ENCODE measurements at places on chromosomes 6 and 20.

GRCh38 chr6:25962149-25963127 lies at the start of gene TRIM38:
Gene TRIM38 (plus strand): TSS chr6:25962802. CDS start chr6:25966523, 3,721 bp downstream.
- DNase-seq: peak; percentile 54

- no peak for DNase-seq
Observed at GRCh38 chr6:42727627-42728026, 5.2 kb upstream of the PRPH2 start.

DNA sequence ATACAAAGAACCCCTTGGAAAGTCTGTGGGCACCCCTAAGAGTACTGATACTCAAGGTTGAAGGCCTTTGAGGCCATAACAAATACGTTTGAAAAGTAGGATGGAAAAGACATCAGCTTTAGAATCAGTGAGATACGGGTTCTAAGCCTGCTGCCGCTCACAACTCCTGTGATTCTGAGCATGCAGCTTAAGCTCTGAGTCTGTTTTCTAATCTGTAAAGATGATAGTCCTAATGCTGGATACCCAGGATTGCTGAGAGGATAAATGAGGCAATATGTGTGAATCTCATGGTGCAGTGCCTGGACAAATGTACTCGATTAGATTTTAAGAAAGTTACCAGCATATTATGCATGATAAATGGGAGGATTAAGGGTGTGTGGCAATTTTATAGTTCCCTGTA lies 321.0 kb upstream of the HSF2 start:
- no peak for DNase-seq

DNA sequence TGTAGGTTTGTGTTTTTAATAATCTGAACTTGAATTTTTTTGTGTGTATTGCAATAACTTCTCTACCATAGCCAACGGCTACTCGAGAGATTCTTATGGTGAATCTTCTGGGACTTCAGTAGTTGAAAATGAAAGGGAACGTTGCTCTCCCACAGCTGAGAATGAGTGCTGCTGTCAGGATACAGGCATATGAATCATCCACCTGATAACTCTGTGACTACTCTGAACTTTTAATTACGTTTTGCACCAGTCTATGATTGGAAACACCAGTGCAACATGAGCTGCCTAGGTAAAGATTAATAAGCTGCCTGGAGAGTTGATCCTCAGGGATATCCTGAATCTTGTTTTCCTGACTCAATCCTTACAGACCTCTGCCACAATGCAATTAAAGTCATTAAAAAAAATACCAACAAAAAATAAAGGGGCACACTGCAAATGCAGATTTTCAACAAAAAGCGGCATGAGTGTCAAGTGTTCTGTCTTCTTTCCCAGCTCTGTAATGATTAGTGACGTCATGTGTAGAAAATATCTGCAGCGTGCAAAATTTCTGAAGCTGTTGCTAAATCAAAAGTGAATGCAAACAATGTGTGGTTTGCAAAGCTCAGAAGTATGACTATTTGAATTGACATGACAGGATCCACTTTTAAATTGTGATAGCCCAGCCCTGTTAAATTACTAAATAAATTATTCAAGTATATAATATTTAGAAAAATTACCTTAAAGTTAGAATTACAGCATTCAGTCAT lies 432.2 kb downstream of the HTR1B start:
- DNase-seq: no peak

GRCh38 chr6:136411025-136411325 lies 121.3 kb upstream of the BCLAF1 start:
- DNase-seq: no peak

GRCh38 chr6:154499855-154500589 lies 10.5 kb downstream of the CNKSR3 start:
- no peak for DNase-seq

DNA sequence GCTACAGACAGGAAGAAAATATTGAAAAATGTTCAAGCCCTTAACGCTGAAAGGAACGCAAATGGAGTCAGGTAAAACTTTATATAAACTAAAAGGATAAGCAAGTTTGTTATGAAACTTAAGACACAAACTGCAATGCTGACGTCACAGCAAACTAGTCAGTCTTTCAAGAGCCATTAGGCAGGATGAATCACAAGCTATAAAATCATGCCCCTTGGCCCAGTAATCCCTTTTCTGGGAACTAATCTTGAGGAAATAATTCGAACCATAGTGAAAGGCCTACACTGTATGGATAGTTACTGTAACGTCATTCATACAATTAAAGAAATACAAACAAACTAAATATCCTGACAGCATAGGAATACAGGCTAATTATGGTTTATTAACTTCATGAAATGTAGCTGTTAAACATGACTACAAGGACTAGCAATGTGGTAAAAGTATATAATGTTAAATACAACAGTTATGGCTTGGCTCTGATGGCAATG lies 42.7 kb upstream of the HINT3 start:
- DNase-seq: no peak

GRCh38 chr6:7730001-7730783 lies 4.3 kb downstream of the BMP6 start:
- DNase-seq: no peak

DNA sequence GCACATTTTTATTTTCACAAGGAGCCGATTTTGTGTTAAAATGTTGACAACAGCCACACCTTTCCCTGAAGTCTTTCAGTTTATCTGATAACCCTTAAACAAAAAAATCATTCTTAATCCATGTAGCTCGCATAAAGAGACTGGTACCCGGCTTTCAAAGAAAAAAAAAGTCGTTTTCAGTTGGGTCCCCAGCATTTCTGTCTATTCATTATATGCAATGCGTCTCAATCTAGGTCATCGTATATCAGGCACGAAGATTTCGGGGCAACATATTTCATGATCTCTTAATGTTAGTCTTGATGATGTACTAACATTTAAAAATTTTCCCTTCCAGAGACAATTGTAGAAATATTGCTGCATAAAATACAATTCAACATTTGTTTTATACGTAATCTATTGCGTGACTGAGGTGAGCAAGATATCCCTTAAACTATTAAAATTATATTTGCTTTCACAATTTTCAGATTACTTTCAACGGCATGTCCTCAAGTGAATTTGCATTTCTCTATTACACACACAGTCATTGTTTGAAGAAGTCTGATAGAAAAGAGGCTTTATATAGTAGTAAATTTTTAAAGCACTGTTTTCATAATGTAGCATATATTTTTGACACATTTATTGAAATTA lies 2.9 kb upstream of the TUBB2B start:
- no peak for DNase-seq

DNA sequence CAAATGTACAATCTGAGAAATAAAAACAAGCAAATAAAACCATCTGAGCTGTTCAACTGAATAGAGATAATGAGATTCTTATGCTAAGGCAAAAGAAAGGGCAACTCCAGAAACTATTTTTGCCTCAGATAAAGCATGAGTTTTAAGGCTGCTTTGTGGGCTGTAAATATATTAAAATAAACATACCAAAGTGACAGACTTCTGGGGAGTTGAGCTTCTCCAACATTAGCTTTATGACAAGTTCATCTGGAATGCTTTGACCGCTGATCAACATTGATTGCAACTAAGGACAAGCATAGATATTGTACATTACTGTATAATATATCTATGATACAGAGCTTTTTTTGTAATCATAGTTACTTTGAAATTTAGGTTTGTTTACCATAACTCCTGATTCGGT lies 19.3 kb downstream of the AK9 start:
- no peak for DNase-seq

DNA sequence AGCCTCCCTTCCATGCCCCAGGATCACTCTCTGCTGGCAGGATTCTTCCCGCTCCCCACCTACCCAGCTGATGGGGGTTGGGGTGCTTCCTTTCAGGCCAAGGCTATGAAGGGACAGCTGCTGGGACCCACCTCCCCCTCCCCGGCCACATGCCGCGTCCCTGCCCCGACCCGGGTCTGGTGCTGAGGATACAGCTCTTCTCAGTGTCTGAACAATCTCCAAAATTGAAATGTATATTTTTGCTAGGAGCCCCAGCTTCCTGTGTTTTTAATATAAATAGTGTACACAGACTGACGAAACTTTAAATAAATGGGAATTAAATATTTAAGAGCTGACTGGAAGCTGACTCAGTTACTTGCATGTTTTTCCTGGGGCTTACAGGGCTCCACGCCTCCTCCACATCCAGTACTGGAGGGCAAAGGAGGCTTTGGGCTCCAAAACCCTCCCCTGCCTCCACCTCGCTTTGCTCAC lies 24.3 kb upstream of the FANCE start:
- DNase-seq: no peak

DNA sequence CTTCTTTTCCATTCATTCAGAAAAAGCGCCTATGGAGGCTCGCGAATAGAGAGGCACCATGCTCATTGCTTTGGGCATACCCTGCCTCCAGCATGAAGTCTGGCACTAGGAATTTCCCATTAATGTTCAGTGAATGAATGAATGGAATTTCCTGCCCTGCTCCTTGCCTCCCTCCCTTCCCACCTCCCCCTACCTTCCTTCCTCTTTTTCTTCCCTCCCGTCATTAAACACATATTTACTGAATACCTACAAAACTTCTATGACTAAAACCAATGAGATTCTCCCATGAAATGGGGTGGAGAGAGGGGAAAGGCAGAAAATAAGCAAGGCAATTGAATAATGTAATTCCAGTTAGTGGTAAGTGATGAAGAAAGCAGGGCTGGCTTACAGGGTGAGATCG lies 213.8 kb upstream of the AGPAT4 start:
- DNase-seq: no peak

DNA sequence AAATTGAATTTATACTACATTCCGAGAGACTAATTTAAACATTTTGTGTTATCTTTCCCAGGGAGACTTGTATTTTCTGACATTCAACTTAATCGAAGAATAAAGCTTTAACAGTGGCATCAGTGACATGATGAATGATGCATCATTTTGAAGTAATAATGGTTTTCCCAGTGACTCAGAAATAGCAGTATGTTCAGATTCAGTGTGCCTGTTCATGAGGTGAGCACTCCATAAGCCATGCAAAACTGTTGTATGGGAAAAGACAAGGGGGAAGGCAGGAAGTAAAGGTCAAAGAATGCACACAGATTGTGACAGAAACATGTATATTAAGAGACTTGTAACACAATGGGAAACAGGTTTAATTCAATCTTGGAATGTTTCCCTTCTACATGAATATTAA lies 1348.2 kb upstream of the GJE1 start:
- no peak for DNase-seq

DNA sequence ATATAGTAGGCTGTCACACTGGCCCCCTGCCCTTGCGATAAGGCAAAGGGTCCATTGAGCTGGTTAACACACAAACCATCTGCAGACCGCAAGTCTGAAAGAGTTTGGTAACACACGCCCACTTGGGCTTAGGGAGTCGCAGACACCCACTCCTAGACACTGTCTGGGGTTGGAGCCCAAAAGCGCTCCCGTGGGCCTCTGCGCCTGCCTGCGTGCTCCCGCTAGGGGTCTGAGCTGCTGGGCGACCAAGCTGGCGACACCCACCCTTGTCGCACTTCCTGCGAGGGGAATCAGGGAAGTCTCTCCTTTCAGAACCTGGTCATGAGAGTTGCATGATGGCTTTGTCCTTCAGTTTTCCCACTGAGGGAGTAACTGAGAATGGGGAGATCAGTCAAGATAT lies 653.0 kb downstream of the HTR1B start:
- DNase-seq: no peak

GRCh38 chr6:4085332-4085700 lies 6.4 kb upstream of the FAM217A start:
- no peak for DNase-seq

DNA sequence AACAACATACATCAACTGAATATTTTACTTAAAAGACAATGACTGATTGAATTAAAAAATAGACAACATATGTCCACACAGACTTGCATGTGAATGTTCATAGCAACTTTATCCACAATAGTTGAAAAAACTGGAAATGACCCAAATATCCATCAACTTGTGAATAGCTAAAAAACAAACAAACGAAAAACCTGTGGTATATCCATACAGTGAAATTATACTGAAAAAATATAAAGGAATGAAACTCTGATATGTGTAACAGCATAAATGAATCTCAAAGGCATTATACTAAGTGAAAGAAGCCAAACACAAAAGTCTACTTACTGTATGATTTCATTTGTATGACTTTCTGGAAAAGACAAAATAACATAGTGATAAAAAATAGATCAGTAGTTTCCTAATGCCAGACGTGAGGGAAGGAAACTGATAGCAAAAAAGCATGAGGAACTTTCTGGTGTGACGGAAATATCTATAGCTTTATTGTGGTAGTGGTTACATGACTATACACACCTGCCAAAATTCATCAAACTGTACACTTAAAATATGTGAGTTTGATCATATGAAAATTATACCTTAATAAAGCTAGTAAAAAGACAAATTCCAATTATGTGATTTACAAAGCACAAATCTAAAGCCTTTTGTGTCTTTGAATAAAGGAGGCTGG lies 123.2 kb downstream of the BACH2 start:
- DNase-seq: no peak

DNA sequence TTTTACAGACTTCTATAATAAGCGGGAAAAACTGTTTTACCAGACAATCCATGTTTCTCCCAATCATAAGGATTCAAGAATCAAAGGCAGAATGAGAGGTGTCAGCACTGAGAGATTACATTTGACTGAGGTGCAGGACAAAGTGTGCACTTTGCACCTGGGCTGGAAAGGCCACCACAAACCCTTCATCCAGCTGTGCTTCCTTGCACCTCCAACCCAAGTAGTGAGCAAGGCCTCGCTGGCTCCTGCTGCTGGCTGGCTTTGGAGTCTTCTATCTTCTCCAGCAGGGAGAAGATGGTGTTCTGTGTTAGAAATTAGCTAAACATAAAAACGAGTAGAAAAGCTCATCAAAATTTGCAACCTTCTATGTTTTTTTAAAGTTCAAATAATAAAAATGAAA lies 77.7 kb downstream of the CHD6 start:
- no peak for DNase-seq

GRCh38 chr6:26272171-26272637 lies 92.8 kb upstream of the BTN3A2 start:
- DNase-seq: no peak

DNA sequence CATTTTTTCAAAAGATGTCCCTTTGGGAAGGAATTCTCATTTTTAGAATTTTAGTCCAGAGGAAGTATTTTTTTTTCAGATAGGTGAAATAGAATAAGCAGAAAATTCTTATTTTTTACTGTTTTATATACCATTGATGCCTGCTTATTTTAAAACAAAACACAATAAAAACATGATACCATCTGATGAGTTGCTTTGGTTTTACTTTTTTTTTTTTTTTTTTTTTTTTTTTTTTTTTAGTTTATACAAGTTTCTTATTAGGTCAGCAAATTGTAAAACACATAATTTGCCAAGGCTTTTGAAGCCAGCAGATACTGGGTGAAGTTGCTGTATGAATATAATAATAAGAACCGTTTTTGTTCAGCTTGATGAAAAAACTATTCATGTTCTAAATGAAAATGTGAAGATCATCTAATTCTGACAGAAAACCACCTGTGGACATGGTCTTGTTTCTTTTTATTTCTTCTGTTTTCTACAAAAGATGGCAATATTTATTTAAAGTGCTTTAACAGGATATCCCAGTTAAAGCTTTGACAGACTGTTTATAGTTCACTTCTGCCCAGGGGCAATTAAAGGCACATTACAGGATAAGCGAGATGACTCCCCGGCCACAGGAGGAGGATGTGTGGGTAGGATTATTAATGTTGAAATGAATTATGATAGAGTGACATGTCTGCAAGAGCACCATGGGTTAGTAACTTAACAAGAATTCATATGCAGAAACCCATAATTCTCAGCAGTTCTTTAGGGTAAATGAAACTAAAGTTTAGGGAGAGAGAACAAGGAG lies 31.1 kb downstream of the MYB start:
- DNase-seq: no peak

- no peak for DNase-seq
Observed at GRCh38 chr6:158230967-158231550, 62.9 kb downstream of the GTF2H5 start.

GRCh38 chr20:17786221-17786718 lies 86.5 kb downstream of the BANF2 start:
- no peak for DNase-seq

- DNase-seq: no peak
Observed at GRCh38 chr6:160222491-160222890, 36.1 kb downstream of the SLC22A2 start.

All from stimulated activated CD8-positive, alpha-beta memory T cell treated with anti-CD3 and anti-CD28 coated beads, Interleukin-7, amount 100 ng/mL, for 1 hour (primary cell).